Thymus (tissue), 14 donors: ENCODE measurements at places on chromosomes 4 and X. TPM values are rescaled to one million over a fixed set of nuclear protein-coding genes. Genes with fewer than 3 reads are reported as not detected.

Gene TLR6
- 2.5 TPM for total RNA-seq

Gene CC2D2A
- total RNA-seq: 3.3 TPM

Gene FNIP2
- 11.8 TPM for total RNA-seq

Gene MAGEA12
- total RNA-seq: not detected

GRCh38 chr4:176499518-176499917, 179.8 kb downstream of the SPCS3 start:
- no peaks in the 10 kb centered on the region for H3K36me3 ChIP-seq
- H3K4me1 ChIP-seq: no peaks in the 10 kb centered on the region
- H3K4me3 ChIP-seq: no peak overlapping the region
- H3K27ac ChIP-seq: no peak overlapping the region
- DNase-seq: no peak

DNA sequence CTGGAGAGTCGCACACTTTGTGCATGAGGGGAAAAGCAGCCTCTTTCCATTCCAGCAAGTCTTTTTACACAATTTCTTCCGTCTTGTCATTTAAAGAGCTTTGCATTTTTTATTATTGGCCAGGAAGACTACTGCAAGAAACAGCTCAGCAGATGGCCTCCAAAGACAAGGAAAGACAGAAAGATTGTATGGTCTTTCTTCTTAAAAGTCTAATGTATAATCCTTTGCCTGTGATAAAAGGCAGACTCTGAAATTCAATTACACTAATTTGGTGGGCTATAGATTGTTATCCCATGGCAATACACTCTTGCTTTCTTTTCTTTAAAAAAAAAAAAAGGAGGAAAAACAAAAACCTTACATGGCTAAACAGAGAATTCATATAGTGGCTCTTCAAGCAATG, 5.9 kb downstream of the CAPN6 start:
- no peaks in the 10 kb centered on the region for H3K4me1 ChIP-seq
- H3K36me3 ChIP-seq: no peaks in the 10 kb centered on the region

DNA sequence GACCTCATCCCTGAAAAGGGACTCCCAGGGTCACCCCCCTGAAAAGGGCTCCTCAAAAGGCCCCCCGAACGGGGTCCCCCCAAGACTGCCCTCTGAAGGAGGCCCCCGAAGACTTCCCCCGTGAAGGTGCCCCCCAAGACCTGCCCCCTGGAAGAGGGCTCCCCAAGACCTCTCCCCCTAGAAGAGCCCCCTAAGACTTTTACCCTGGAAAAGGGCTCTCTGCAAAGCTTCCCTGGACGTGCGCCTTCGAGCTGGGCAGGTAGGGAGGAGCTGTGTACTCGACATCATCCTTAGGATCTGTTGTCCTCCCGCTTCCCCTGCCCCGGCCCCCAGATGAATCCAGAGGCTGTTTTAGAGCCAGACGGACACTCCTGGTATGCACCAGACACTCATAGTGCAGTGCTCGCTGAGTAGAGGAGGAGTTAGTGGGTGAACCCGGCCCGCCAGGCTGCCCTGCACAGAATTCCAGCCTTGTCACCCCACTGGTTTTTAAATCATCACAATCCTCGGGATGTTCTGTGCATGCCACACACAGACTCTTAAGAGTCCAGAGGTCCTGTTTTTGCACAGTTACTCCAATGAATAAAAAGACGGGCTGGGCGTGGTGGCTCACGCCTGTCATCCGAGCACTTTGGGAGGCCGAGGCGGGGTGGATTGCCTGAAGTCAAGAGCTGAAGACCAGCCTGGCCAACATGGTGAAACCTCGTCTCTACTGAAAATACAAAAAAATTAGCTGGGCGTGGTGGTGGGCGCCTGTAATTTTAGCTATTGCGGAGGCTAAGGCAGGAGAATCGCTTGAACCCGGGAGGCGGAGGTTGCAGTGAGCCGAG, 5.7 kb upstream of the SLC25A6 start:
- H3K27ac ChIP-seq: no peak overlapping the region
- no peaks in the 10 kb centered on the region for H3K27me3 ChIP-seq
- DNase-seq: no peak
- H3K4me3 ChIP-seq: no peak overlapping the region
- peaks cover 5% of the 10 kb centered on the region for H3K4me1 ChIP-seq
- peaks cover 27% of the 10 kb centered on the region for H3K36me3 ChIP-seq

DNA sequence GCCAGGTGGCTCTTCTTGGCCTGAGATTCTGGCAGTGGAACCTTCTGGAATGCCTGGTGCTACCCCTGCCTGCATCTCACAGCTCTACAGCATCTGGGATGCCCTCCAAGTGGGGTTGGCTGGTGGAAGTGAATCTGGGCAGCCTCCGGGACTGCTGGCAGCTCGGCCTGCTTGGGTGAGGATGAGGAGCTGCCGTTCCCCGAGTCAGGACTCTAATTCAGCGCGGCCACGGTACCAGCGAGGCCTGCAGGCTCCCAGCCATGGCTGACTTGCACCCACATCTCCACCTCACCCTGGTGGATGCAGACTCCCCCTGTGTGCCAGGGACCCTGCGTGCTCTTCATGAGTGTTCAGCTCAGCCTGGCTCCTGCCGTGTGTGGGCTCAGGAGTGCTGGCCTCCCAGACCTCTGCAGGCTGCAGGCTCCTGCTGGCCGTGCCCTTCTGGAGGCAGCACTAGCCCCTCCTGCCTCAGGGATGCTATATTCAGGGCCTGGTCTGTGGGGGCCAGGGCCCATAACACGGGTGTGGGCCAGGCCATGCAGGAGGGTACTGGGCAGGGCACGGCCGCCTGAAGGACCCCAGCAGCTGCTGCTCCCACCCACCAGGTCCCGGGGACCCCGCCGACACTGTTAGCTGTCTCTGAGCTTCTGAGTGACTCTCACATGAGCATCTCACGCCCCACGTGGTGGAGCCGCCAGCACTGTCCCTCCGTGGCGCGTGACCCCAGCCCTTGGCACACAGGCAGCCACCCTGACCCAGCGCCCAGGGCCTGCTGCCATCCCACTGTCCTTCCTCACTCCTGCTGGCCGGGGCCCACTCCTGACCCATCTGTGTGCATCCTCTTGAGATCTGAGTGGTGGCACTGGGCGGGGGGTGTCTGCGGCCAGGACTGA, 10.6 kb downstream of the UVSSA start:
- no peak overlapping the region for H3K4me3 ChIP-seq
- no peak overlapping the region for H3K27ac ChIP-seq
- DNase-seq: no peak
- H3K27me3 ChIP-seq: no peaks in the 10 kb centered on the region
- H3K36me3 ChIP-seq: peaks cover 17% of the 10 kb centered on the region

DNA sequence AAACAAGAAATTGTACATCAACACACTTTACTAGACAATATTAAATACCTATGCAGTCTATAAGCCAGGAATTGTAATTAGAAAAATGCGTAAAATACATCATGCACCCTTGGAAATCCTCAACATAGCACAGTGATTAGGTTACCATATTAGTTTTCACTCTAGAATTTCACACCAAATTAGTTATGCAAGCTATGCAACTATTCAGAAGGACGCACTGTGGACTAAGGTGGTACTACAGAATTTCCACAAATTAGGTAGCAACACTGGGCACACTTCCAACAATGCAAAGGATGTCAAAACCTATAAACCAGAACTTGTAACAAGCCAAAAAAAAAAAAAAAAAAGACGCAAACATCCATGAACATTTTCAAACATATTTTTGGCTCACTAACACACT, 71.1 kb upstream of the ZCCHC13 start:
- H3K4me3 ChIP-seq: no peak overlapping the region
- no peak overlapping the region for H3K27ac ChIP-seq
- no peaks in the 10 kb centered on the region for H3K4me1 ChIP-seq
- no peak for DNase-seq
- H3K36me3 ChIP-seq: no peaks in the 10 kb centered on the region
